Stimulated activated CD4-positive, alpha-beta T cell treated with anti-CD3 and anti-CD28 coated beads, TNF-alpha, amount 100 ng/mL, for 4 hours (primary cell): ENCODE measurements at places on chromosomes 5 and 9.

DNA sequence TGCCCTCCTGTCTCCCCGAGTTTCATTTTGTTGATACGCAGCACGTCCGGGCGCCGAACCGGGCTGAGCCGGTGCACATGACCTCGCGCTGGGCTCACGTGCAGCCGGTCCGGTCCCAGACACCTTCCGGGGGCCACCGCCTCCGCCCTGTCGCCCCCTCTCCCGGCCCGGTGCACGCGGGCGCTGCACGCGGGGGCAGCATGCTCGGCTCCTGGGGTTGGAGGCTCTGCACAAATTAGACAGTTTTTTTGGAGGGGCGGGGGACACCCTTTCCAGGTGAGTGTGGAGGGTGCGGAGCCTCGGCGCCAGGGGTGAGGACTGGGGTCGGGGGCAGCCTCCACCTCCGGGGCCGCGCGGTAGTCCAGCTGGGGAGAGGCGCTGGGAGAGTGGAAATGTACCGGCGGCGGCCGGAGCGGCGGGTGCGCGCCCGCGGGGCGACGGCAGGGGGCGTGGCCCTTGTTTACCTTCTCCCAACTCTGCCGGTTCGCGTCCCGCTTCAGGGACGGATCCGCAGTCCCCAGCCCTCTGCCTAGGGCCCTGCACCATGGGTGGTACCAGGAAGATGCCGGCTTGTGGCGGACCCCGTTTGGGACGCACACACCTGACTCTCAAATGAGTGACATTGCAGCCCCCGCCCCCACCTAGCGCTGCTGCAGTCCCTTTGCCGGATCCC, 1.1 kb downstream of the JADE2 start:
- DNase-seq: peak; percentile 37

DNA sequence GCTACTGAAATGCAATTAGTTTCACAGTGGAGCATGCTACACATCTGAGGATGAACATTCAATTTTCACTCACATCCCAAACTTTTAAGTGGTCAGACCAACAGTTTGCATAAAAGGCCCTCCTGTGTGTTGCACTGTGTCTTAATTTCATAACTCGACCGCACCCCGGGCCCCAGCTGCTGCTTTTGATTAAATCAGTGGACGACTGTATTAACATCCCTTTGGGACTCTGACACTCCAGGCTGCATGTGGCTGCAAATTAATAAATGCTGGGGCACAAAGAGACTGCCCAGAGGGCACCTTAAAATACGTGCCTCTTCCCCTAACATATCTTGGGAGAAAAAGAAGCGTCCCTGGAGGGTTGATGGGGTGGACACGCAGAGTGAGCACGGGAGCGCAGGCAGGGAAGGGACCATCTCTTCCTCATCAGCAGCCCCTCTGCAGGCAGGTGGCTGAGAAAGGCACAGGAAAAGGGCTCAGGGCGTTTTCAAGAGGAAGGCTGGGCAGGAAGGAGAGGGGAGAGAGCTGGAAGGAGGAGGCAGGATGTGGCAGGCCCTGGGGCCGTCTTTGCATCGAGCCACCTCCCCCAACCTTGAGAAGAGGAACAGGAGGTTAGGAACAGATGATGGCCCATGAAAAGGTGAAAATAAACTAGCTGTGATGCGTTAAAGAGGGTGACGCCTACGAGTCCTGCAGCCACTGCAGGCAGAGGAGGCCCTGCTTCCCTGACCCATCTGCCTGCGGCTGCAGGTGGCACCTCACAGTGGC, 18.6 kb downstream of the MED10 start:
- DNase-seq: no peak

DNA sequence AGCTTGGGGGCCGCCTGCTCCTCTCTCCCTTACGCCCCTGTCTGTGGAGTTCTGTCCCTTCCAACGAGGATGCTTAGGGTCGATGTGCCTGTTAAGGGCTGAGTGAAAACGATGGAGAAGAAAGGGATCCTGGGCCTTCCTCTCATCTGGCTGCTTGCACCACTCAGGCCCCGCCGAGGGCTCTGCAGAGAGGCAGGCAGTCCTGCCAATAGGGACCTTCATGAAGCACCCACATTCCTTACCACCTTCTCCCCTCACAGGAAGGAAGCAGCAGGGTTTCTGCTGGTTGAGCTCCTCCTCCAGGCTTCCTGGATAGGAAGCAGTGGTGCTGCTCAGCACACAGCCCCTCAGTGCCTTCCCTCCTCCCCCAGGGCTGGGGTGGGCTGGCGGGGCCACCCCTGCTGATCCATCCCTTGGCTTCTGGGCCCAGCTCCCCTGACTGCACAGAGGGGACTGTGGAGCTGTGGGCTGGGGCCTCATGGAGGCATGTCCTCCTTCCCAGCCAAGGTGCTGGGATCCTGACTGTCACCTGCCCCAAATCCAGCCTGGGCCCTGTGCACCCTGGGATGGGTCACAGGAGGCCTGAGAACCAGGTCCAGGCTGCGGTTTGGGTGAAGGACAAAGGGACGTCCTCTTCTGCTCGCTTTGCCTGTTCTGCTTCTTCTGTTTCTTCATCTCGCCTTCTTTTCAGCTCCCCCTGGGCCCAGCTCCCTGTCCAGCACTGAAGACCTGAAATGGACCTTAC, 50.5 kb downstream of the AHRR start:
- no peak for DNase-seq

DNA sequence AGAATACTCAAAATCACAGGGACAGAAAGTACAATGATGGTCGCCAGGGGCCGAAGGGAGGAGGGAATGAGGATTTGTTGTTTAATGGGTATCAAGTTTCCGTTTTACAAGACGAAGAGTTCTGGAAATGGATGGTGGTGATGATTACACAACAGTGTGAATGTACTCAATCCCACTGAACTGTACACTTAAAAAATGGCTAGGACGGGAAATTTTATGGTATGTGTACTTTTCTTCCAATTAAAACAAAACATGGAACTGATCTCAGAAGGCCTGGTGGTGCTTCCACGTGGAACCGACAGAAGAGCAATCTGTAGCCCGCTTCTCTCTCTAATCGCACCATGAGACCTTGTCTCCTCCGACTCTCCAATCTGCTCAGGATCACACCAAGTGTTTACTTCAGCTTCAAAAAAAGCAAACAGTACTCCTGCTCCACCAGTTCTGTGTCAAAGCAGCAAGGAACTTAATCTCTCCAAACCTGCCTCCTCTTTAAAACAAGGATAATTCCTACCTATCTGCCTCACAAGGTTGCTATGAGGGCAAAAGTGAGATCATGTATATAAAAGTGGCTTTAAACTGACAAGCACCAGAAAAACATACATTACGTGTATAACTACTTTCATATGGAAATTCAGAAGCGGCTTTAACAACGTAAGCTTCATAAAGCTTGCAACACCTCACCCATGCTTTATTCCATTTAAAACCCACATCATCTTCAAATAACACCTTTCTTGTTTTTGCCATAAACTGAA, 2.1 kb downstream of the ECPAS start:
- DNase-seq: no peak

DNA sequence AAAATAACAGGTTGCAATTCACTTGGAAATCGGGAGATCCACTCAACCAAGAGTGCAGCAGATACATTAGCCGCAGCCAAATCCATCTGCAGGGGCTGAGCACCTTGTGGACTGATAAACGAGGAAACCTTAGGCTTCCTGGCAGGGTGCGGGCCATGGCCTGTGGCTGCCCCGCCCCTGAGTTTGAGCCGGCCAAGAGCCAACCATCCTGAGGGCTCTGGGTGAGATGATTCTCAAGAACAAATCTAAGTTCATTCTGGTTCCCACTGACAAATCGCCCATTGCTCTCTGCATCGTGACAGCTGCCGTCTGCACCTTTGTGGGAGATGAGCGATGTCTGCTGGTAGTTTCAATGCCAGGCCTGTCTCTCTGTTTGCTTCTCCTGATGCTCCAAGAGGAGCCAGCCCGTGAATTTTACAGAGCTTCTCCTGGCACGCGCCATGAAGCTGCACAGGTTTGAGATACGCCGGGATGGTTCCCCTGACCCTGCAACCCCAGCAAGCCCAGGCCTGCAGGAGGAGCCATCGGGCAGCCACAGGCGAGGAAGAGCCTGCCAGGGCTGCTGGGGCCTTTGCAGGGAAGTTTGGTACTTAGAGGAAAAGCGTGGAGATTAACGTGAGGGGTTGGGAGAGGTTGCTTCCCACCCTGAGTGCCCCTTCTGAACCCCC, 154.0 kb downstream of the OLFM1 start:
- DNase-seq: no peak

DNA sequence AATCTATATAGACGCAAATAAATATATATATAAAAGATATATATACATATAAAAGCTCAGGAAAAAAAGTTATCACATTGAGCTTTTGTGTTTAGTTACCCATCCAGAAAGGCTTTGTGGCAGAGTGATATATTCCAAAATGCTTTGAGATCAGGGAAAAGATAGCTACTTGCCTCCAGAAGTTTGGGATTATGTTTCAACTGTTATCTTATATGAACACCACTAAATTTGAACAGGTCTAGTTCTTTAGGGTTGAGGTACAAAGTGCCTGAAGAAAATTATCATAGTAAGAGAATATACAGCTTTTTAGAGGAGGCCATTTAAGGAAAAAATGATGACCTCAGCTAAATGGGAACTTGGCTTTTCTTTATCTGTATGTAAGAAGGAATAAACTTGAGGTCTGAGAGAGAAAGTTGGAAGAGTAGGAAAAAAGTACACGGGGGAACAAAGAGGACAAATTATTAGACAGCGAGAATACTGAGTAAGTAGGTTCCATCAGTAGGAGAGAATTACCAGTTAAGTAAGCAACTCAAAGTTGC, 2.4 kb downstream of the ERP44 start:
- no peak for DNase-seq

DNA sequence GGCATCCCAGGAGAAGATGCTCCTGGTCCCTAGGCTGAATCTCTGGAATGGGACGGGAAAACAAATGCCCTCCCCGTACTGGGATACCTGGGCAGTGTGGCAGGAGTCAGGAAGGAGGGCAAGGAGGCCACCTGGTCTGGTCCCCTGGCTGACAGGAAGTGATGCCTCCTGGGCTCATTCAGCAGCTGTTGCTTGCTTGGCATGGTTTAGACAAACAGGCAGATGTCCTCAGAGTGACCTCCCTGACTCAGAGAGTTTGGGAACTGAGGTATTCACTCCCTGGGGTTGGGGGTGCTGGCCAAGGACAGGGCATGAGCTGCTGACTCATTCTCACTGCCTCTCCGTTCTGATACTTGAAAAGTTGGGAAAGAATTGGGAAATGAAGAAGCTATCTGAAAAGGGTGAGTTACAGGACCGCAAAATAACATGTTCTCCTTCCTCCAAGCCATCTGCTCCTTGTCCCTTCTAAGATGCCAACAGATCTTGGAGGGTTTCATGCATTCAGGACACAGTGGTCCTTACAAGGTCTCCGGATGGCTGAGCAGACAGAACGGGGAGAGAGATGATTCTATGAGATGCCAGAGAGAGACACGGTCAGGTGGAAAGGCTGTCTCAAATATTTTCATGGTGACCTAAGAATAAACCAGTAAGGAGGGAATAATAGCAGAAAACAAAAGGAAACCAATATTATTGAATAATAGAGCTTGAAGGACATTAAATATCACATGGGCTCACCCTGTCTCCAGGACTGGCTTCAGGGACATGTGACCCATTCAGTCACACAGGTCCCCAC, 534.5 kb downstream of the BNC2 start:
- no peak for DNase-seq

DNA sequence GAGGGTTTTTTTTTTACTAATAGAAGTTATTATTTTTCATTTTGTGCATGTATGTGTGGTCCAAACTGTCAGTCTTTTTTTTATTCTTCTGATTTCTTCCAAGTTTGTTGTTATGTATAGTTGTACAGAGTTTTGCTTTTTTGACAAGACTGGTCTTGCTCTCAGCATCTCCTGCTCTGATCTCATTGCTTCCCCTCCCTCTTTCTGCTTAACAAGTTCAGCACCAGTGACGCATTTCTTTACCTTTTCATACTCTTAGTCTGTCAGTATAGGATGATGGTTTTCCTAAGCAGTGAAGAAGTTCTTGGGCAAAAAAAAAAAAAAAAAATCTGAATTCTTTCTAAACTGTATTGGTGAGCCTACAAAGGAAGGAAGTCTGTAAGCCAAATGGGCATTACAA, 135.1 kb downstream of the CD180 start:
- DNase-seq: no peak

- DNase-seq: no peak
Measured at GRCh38 chr5:88487066-88487465, 218.4 kb upstream of the TMEM161B start.

DNA sequence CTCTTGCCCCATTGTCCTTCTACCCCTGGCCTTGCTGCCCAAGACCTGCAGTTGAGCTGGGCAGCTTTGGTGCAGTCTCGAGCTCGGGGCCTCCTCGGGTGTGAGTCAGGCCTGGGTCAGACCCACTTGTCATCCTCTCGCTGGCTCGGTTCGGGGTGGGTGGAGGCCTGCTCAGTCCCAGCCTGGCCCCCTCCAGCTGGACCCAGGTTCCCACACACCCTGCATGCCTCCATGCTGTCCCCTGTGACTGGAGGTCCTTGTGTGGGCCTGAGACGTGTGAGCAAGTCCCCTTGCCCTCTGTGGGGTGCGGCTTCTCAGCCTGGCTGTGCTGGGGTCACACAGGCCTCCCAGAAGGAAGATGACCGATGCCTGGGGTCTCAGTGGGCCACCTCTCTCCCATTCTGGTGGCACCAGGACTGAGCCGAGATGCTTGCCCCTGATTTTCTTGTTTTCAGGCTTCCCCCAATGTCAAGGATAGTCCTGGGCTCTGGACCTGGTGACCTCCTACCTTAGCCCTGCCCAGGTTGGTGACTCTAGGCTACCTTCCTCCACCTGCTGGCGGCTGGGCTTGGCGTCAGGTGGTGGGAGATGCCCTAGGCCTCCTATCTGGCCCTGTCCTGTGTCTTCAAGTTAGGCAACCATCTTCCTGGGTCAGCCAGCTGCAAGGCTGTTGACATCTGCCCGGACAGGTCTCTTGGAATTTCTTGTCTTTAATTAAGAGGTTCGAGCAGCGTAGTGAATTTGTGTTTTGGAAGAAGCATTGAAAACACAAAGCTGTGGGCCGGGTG, 15.1 kb downstream of the WNK2 start:
- no peak for DNase-seq

DNA sequence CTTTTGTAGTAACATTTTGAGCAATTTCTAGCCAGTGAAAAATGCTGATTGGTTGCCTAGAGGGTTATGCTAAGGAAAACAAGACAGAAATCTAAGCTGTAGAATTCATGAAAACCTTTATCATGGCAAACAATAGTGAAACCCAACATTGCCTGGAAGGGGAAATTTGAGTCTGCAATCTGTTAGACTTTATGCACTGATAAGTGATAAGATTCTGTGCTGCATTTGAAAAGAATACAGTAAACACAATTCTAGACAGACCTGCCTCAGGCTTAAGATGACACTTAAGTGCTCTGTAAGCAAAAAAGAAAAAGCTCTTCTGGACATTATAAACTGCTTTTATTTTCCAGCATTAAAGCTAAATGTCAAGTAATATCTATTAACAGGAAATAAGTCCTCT, 519.3 kb downstream of the ISL1 start:
- no peak for DNase-seq
